ENCODE measurements at places on chromosomes 6 and 20.

GRCh38 chr20:57242414-57242813, 24.0 kb downstream of the BMP7 start:
- DNase-seq: no peak

DNA sequence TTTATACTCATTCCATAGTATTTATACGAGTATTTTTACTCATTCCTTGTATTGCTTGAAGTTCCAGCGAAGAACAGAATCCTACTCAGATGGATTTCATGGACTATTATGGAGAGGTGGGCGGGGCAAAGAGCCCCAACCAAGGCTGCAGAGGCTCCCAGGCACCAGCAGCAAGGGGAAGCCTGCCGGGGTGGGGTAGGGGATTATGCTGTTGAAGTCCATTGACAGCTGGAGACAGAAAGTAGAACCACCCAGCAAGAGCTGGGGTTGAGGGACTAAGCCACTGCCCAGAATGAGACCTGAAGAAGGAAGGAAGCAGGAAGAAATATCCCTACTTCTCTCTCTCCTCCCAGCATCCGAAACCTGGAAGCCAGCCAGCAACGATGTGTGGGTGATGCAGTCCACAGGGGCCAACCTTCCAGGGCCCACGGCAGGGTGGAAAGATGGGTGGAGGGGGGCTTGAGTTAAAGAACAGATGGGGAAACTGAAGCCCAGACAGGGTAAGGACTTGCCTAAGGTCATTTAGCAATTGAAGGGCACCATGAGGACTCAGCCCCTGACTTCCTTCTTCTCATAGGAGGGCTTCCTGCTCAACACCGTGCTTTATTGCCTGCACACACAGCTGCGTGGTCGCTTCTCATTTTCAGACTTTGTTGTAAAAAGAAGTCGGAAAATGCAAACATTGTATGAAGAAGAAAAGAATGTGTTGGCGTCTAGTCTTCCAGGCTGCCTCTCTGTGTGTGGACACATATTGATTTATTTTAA, 18.3 kb upstream of the GTSF1L start:
- DNase-seq: peak; percentile 77

- no peak for DNase-seq
Measured at GRCh38 chr20:20206788-20207187, 154.5 kb downstream of the CFAP61 start.

DNA sequence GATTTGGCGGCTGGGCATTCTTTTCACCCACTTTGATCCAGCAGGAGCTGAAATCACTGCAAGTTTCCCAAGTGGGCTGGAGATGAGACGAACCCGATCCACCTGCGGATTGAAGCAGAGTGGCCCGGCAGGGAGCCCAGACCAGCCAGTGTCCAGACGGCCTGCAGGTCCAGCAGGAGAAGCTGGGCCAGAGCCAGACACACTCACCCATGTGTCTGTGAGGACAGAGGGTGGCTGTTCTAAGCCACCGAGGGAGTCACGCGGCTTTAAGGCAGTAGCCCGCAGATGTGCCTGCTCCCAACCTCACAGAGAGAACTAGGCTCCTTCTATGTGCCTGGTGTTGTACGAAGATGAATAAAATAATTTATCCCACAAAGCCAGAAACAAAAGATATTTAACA, 200.7 kb downstream of the WDR27 start:
- DNase-seq: no peak

DNA sequence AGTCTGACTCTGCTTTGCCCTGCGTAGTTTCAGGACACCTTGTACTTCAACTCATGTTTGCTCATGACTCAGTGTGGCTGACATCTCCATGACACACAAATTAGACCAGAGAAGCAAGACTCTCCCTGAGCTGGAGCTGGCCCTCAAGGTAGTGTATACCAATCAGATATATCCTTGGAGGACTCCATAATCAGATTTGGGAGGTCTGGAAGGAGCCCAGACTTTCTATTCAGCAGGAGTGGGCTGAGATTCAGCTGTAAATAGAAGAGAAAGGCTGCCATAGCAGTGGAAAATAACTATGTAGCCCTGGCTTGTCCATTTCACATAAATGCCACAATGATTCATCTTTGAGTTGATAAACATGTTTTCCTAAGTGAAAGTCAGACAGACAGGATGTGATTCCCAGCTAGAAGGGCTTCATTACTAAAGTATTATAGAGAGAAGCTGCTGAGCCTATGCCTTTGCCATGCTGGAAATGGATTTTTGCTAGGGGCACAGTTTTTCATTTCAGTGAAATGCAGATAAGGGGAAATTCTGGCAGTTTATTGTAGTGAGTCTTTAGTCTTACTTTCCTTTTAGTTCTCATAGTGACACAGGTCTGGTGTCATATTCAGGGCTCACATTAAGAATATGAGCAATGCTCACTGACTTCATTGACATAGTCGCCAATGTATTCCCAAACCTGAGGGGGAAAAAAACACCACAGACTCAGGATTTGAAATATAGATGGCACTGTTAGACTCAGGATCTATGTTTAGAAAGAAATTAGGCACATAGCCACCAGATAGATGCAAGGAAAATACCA, 95.3 kb downstream of the CLVS2 start:
- DNase-seq: no peak

GRCh38 chr6:149212892-149213801, 104.4 kb upstream of the TAB2 start:
- no peak for DNase-seq

DNA sequence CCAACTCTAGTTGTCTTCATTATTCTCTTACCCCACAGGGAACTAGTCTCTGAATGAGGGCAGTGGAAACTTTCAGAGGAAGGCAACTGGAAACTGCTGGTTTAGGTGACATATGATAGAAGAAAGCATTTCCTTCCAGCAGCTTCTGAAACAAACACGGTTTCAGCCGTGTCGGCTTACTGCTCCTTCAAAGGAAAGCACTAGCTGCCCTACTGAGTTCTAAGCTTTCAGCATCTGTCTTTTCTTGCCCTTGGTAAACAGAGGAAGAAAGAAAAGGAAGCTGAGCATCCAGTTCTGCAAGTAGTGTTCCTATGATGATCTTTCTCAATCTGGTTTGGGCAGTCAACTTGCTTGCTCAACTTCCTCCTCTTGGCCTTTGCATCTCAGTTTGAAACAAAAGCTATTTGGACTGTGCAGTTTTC, 117.5 kb upstream of the CEP85L start:
- peak; percentile 51 for DNase-seq

- DNase-seq: no peak
Measured at GRCh38 chr6:149933461-149933860, 8.4 kb upstream of the ULBP2 start.

- DNase-seq: no peak
Measured at GRCh38 chr20:375265-375889, 5.2 kb upstream of the TRIB3 start.

GRCh38 chr20:43349841-43350240, 107.9 kb upstream of the SRSF6 start:
- DNase-seq: no peak

DNA sequence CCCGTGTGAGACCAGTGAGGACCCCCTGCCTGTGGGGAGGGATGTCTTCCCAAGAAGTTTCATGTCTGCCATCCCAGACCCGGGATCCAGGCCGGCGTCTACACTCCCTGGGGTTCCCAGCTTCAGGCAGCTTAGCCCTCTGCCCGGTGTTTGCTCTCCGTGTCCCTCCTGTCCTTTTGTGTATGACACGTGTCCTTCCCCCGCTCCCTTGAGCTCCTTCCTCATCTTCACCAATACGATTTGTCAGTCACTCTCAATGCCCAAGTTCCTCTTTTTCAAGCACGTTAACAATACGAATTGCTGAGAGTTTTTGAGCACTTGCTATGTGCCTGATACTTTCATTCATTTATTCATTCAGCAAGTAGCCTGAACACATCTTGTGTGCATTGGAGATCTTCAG, 115.6 kb upstream of the PTPN1 start:
- DNase-seq: peak; percentile 58

Measured in GF-D8 (cell line).